ENCODE measurements at places on chromosomes 7 and 10. TPM values are rescaled to one million over a fixed set of nuclear protein-coding genes. Genes with fewer than 3 reads are reported as not detected.

The SVIL gene
- 73.3 TPM for total RNA-seq

The MRPL43 gene
- 75.1 TPM for total RNA-seq

- no peak for DNase-seq
Observed at GRCh38 chr10:130339091-130339490, 202.9 kb downstream of the GLRX3 start.

DNA sequence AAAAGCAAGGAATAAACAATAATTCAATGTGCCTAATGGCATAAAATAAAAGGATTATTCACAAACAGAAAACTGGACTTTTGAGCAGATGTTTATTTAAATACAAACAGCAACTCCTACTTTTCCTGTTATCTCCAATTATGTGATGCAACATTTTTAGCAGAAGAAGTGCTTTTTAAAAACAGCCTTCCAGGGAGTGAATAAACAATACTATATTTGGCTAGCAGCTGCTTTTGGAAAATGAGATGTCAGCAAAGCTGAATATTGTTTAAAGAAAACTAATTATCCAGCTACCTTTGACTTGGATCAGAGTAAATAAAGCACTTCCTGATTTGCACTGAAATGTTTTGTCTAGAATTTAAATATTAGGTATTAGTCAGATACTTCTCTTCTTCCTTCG, 23.2 kb downstream of the CDK1 start:
- DNase-seq: no peak

DNA sequence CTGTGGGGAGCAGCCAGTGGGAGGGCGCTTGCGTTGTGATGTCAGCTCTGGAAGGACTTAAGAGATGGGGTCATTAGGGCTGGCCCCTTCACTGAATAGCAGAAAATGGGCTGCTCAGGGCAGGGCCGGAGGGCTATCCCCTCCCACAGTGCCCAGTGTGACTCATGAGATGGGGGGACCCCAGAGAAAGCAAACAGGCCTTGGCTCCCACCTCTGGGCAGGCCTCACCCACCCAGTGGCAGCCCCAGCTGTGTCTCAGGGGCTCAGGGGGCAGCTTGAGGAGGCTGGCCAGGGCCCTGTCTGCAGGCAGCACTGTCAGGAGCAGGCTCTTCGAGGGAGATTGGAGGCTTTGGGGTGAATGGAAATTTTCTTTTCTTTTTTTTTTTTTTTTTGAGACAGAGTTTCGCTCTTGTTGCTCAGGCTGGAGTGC, 168.3 kb downstream of the SLIT1 start:
- no peak for DNase-seq

- peak; percentile 87 for DNase-seq
Observed at GRCh38 chr10:77965294-77965693, 38.7 kb upstream of the DLG5 start.

Data from astrocyte (in vitro differentiated cells and primary cell).